ENCODE measurements at places on chromosomes 3 and 15.

- DNase-seq, result no peak
Measured at GRCh38 chr15:65372787-65373067, 5.1 kb downstream of the IGDCC3 start.

GRCh38 chr3:146970236-146970635, 365.1 kb upstream of the PLSCR5 start:
- no peak for DNase-seq

DNA sequence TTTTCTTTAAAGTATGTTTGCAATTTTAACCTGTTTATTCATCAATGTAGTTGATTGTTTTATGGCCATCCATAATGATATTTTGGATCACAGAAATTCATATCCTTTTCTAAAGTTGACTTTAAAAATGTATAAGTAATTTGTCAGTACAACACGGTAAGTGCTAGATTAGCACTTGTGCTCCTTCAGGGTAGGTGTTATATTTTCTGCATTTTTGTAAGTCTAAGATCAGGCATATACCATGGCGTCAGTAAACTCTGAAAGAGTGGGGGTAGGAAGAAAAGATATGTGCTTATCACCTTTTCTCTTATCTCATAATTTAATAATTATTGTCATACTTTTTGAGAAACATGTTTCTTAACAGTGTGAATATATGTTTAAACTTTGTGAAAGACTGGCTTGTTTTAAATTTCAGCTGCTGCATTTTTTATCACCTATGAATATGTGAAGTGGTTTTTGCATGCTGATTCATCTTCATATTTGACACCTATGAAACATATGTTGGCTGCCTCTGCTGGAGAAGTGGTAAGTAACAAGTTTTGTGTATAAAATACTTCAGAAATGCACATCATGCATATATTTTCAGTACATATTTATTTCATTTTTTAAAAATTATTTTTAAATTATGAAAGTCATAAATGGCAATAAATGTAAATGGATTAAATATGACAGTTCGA, 22.1 kb downstream of the SLC25A26 start:
- no peak for DNase-seq

GRCh38 chr3:86562090-86562489, 428.9 kb downstream of the VGLL3 start:
- no peak for DNase-seq

DNA sequence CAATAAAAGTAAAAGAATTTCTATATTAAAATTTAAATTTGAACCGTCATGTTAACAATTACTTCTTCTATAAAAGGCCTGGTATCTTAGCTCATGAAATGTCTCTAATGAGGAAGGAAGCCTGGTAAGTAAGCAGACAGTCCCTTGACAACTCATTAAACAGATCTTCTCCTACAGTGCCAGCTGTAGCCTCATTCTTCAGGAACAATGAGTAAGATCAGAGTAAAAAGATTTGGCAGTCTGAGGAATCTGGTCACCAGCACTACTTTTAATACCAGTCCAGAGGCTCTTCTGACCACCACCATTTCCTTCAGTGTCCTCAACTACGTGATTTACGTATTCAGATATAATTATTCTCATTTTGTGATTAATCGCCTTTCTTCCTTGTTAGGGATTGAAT, 955.0 kb upstream of the ALCAM start:
- DNase-seq, result no peak

- DNase-seq, result no peak
Measured at GRCh38 chr3:149763565-149764195, 11.4 kb upstream of the COMMD2 start.

DNA sequence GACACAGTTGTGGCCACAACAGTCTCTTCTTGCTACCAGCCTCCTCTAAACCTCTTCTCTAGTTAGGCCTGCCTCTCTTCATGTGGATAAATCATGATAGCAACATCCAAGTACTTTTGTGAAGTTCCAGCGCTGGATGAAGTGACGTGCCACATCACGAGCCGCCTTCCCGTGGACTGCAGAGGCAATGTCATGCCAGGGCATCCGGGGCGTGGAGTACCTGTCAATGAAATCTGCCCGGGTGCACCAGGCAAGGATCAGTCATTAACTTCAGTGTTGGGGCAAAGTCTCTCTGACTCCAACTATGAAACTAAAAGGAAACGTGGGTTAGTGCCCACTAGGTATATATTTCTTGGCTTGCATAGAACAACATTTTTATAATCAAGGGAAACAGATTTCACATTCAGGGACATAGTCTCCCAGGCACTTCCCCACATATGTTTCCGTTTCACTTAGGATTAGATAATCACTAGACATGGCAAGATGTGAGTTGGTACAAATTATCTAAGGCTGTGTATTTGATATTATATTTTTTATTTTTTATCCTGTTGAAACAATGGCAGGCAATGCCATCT, 133.6 kb downstream of the PLD1 start:
- DNase-seq, result no peak

DNA sequence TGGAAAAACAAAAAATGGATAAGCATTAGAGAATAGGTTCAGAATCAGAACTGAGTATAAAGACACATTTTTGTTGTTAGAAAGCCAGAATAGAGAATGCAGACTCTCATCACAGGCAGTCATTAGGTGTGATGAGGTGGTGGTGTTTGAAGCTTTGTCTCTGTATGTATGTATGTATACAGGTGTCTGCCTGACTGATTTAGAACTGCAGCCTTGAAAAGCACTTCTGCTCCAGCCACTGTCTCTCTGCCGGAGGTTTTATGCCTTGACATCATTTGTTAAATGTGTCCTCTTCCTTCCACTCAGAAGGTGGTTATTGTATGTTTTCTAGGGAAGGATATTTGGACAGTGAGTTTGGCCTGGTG, 80.7 kb upstream of the ZBED2 start:
- DNase-seq, result no peak

DNA sequence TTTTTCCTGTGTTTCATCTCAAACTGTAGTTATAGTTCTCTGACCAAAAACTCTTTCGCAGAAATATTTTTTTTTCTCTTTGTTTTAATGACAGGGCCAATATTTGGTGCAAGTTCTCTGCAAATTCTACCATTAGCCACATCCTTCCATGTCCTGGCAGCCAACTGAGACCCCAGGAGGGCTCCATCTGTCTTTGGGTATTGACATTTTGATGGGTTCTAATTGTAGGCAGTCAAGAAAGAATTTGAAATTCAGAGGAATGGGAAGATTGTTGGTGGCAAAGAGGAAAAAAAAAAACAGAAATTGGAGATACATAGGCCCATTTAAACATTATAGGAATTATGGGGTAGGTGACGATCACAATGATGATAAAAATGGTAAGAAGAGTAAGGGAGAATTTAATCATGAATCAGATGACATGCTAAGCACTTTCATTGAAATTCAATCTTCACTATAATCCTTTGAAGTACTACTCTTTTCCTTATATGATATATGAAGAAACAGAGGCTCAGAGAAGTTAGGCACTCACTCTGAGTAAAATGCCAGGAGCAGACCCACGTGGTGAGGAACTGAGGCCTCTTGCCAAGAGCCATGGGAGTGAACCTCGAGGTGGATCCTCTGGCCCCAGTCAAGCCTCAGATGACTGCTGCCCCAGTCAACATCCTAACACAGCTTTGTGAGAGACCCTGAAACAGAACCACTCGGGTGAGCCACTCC, 151.4 kb downstream of the PDZRN3 start:
- DNase-seq, result no peak

GRCh38 chr3:129617381-129618185, 11.1 kb upstream of the PLXND1 start:
- DNase-seq, result no peak

DNA sequence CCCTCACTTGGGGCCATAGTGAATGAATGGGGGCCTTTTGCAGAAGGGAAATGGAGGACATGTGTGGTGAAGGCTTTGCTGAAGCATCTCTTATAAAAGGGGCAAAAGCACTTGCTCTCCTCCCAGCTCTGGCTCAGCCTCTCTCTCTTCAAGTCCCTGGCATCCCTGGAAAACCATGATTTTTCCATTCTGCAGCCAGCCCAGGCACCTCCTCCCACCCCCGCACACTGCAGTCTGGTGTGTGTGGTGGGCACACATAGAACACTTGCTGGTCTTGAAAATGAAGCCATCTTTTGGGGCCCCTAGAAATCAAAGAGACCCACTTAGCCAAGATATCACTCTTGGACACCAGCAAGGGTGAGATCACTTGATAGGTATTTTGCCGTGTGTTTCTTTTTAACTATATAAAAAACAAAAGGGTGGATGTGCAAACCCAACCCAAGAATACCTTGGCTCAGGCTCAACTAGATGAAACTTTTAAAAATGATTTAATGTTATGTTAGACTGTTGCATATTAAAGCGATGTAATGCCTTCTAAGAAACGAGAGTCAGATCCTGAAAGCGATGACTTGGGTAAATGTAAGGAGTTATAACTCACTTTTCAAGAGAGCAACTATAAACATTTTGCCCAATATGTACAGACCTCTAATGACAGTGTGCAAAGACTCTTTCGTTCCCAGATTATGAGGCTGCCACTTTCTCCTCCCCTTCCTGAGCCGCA, 16.4 kb upstream of the ALDH1A3 start:
- DNase-seq, result no peak

DNA sequence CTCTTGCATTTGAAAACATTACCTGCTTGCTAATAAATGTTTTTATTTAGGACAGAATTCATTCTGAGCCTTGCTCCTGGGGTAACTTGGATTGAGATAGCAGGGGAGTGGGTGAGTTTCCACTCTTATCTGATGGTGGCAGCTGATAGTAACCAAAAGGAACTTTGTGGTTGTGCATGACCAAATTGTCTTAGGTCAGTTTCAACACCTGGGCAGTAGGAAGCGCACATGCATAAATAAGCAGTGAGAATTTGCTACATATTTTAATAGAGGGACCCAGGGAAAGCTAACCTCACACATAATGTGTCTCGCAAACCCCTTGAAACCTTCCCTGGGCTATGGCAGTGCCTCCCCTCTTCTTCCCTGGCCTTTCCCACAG, 65.4 kb upstream of the XCR1 start:
- DNase-seq, result no peak

GRCh38 chr3:108024146-108024850, 66.5 kb downstream of the CD47 start:
- no peak for DNase-seq

DNA sequence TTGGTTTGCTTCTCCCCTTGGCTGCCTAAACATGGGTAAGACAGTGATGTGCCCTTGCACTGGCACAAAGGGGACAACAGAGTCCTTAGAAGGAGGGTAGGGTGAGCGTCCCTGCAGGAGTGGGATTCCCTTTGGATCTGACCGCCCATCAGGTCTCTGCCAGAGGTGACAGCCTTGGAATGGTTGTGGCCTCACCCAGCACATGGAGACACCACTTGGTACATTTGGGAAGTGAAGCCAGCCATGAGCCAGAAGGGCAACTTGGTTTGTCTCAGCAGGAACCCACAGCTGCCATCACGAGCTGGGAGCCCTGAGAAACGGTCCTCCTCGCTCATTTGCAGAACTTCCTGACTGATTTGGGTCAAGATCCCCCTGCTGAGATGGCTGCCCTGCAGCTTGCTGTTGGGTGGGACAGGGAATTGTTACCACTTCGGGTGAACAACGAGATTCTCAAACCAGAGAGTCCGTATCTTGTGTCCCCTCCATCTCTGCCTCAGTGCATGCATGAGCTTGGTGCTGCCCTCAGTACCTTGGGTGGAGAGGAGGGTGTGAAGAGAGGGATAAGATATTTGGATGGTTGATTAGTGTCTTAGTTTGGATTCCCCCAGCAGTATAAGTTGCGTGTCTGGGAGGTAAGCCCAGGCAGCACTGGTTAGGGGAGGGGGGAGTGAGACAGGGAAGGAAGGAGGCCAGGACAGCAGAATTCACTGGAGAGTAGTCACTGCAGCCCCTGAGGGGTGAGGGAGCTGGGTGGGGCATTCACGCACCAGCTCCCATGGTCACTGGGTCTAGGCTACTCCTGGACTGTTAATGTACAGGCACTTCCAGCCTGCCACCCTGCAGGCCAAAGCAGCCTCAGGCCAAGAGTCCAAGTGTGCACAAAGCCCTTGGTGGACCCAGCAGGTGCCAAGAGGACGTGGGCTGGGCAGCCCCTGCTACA, 168.8 kb upstream of the TOPAZ1 start:
- no peak for DNase-seq

GRCh38 chr3:66442254-66443117, 58.3 kb downstream of the LRIG1 start:
- peak; percentile 79 for DNase-seq

Measured in ureter (tissue), 1 donor.